Activated gamma-delta T cell (primary cell): ENCODE measurements at places on chromosomes 5 and 9.

GRCh38 chr9:135448663-135449100 lies 30.9 kb upstream of the PPP1R26 start:
- no peak for DNase-seq

DNA sequence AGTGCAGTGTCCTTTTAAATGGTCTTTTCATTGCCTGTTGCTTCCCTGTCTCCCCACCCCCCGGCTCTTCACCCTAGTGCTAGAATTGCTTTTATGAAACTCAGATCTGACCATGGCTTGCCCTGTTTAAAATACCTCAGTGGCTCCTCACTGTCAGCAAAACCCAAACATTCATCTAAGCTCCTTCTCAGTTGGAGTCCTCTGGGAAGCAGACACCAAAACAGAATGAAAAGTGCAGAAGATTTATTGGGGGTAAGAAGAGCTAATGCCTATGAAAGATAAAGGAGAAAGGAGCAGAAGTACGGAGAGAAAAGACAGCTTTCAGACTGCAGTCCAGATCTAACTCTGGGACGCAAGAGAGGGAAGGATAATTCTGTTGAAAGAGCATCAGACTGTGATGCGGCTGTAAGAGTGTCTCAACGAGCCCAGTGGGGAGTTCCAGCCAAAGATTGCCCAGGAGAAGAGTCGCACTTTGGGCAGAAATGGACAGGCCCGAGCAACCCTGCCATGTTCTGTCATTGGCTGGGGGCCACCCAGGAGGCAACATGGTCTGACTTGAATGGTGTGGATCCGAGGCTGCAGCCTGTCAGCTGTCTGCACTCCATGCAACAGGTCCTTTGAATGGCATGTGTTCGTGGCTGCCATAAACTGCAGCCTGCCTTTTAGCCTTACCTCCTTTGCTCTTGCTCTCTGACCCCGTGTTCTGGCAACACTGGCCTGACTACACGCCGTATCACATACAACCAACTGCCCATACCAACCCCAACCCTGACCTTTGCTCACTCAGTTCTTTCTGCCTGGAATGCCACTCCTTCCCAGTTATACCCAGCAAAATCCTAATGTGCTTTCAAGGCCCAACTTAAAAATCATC lies 55.9 kb downstream of the IRF1 start:
- no peak for DNase-seq

DNA sequence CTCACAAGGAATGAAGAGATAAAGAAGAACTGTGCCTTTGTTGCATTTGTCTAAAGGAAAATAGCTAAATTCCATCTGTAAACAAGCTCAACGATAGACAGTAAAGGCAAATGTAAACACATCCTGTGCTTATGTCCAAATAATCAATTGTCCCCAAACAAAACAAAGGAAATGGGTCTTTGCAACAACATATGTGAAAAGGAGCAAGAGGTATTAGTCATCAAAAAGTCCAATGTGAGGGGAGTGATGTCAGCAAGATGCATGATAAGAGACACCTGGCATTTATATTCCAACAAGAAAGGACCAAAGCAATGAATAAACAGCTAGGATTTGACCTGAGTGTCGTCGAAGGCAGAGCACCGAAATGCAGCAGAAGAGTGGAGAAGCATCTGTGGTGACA lies 209.1 kb downstream of the ASTN2 start:
- no peak for DNase-seq

DNA sequence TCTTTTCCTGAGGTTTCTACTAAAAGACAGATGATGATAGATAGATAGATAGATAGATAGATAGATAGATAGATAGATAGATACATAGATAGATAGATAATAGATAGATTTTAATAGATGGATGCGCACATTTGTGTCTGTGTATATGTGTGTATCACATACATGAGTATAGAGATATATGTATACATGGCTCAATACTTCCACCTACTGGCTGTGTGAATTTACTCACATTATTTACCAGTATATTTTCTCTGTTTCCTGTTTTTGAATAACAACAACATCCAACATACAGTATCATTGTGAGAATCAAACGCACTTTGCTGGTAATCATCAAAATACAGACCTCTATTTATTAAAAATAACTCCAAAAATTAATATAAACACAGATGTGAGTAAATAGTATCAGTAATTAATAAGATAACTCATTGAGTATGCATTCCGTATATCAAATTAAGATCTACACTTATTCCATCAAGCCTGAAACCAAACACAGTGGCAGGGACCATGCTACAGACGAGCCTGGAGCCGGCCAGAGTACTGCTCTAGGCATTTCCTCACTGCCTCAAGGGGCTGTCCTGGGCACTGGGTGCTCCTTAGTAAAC lies 338.0 kb downstream of the SEMA5A start:
- no peak for DNase-seq

DNA sequence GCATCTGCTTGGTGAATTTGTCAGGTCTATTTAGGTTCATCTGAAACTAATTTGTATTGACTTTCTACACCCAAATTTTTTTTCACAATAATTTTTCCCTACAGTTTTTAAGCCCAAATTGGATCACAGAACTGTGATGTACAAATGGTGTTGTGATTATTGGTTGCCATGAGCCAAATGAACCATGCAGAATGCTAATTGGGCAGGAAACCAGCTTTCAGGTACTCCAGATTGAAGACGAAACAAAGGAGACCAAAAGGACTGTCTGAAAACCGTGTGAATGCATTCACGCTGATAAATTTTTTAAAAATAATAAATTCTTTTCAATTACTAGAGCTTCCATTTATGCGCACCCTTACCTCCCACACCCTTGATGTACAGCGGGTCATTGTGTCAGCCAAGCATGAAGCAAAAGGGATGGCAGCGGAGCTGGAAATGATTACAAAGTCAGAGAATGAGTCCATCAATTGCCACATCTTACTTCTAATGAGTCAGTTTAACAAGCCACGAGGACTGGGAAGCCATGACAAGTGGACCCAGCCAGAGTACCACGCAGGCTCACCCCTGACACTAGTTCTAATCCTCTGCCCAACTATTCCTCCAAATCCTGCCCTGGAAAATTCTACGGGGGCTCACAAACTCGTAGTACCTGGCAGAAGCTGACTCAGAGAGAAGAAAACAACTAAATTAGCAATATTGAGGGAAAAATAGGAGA lies 66.5 kb downstream of the SEMA6A start:
- no peak for DNase-seq

- DNase-seq = no peak
These were observed 94.6 kb upstream of the TXNDC8 start for GRCh38 chr9:110432253-110432652.
